ENCODE measurements at places on chromosomes 5 and 9. TPM values are rescaled to one million over a fixed set of nuclear protein-coding genes. Genes with fewer than 3 reads are reported as not detected.

DNA sequence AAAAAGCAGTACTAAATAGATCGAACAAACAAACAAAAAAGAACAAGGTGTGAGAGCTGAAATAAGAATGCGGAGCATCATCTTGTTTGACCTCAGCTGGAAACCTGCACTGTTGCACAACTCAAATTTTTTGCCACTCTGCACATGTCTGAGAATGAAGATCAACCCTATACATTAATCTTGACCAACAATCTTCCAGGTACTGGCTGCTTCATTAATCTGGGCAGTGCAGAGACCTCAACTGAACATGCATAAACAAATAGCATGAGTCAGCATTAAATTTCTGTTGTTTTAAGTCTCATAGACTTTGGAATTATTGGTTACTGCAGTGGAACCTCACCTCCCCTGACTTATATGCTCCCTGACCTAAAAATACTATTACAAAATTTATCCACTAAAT, 114.6 kb upstream of the FTMT start:
- no peak for DNase-seq

GRCh38 chr5:155772009-155772662, 554.8 kb upstream of the SGCD start:
- no peak for DNase-seq

DNA sequence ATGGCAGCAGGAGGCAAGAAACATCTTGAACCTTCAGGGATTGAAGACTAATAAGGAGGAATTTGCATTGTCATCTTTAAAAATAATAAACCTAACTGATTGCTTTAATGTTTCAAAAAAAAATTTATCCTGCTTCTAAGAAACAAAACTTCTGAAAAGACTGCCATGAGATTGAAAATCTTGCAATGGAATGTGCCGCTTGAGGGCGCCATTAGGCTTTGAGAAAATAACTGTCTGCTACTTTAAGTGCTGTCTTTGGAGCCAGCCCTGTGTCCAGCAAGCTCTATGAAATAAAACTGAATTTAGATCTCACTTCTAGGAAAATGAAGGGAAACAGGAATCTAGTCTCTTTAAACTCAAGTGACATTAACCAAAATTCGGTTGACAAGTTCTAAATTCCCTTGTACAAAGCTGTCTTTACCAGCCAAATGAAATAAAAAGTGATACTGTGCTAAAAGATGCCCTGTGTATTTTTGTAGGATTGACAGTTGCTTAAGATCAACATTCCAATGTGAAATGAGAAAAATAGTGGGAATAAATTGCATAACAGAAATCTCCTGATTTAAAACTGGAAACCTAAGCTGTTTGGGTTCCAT, 79.4 kb downstream of the ESM1 start:
- DNase-seq, result peak; percentile 80

- no peak for DNase-seq
These were observed 489.1 kb downstream of the PRDM9 start for GRCh38 chr5:23996525-23996924.

DNA sequence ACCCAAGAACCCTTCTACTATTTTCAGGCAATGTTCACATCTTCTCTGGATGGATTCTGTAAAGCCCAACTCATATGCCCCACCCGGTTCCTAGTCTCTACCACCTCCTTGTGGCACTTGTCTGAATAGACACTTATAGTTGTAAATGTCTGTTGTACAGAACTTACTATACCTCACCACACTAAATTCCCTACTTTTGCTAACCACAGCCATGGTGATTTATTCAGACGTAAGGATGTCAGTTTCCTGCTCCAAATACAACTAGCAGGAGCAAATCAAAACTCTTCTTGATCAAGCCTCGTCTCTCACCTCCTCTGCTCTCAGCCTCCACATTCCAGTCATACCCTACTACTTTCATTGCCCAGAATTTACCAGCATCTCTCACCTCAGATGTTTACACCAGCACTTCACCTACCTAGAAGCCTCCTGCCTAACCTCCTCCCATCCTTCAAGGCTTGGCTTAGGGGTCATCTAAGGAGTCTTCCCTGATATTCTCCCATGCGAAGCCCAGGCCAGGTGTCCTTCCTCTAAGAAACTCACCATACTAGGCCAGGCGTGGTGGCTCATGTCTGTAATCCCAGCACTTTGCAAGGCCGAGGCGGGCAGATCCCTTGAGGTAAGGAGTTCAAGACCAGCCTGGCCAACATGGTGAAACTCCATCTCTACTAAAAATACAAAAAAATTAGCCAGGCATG, 75.5 kb downstream of the MAPKAP1 start:
- peak; percentile 29 for DNase-seq

GRCh38 chr9:21505425-21506179, 23.5 kb upstream of the IFNE start:
- DNase-seq, result no peak

GRCh38 chr9:72365525-72366256, 683 bp upstream of the ZFAND5 start:
- DNase-seq, result peak; percentile 59

IRX4 gene
- total RNA-seq, result not detected

GRCh38 chr5:139482050-139482889, at the start of gene STING1:
STING1 (minus strand) TSS chr5:139482758; CDS start chr5:139481704, 1,054 bp downstream.
- DNase-seq, result peak; percentile 67

IL5 gene
- 3.3 TPM for total RNA-seq

DNA sequence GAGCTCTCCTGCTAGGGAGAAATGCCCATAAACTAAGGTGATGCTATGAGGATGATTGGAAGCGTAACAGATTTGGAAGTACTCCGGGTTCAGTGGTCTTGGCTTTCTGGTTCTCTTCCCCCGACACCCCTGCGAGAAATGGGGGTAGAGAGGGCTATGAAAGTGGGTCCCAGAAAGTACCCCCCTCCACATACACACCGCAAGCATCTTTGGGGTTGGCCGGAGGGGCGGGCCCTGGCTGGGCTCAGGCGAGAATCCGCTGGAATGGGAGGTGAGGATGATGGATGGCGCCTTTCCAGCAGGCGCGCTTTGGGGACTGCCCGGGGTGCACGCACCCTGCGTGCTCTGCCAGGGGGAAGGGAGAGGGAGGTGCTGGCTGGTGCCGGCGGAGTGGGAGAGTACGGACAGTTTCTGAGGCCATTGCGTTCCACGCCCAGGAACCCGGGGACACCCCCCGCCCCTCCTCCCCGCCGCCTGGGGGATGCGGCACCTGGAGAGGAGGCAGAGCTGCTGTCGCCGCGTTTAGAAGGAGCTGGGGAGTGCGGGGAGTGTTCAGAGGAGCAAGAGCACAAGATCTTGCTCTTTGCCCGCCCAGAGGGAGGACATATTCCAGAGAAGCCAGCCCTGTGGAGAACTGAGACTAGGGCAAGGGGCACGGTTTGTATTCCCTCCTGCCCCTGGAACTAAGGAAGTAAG, 1.9 kb downstream of the PCSK5 start:
- DNase-seq, result no peak

DNA sequence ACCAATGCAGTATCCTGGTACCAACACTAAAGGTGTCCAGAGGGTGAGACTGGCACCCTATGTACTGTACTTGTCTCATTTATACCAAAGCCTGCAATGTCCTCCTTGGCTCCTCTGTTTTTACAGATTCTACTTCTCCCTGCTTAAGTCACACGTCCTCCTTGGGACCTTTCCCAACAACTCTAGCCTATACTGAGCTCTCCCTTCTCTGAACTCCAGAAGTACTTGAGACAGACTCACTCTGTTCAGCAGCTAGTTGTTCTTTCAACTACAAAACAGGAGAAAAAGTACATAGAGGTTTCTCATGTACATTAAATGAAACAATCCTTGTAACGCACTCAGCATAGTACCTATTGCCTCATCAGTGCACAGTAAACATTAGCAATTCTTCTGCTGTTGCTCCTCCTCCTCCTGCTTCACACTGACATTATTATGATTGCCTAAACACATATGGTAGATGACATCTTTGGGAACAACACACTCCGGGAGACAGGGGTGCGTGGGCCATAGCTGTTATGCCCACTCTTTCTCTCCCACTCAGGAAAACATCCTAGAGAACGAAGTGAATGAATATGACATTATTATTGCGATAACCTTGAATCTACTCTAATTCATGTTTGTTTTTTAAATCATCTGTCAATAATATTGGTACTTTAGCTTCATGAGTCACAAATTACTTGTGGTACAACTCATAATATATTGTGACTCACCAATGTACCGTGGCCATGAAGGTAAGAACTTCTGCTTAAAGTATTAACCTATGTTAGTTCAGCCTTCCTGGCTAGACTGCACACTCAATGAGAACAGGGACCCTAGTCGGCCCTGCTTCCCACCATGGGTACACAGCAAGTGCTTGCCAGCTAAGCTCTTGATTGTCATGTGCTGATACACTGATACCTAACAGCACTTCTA, 180.3 kb upstream of the ADRA1B start:
- no peak for DNase-seq

ANXA1 gene
- 204 TPM for total RNA-seq

- no peak for DNase-seq
These were observed 279.8 kb upstream of the TNC start for GRCh38 chr9:115397591-115398312.

- DNase-seq, result no peak
These were observed 124.1 kb upstream of the OTULINL start for GRCh38 chr5:14457476-14457875.

- no peak for DNase-seq
These were observed 21.3 kb downstream of the WNK2 start for GRCh38 chr9:93205045-93205768.

- peak; percentile 26 for DNase-seq
These were observed 69.9 kb downstream of the MAMDC2 start for GRCh38 chr9:70113403-70114022.
